ENCODE measurements at places on chromosomes 1 and 21. TPM values are rescaled to one million over a fixed set of nuclear protein-coding genes. Genes with fewer than 3 reads are reported as not detected.

- no peak for DNase-seq
Observed at GRCh38 chr1:193729429-193729828, 543.0 kb upstream of the B3GALT2 start.

Gene RHOU
- total RNA-seq: 4.2 TPM

Gene C2CD4D
- total RNA-seq: not detected

DNA sequence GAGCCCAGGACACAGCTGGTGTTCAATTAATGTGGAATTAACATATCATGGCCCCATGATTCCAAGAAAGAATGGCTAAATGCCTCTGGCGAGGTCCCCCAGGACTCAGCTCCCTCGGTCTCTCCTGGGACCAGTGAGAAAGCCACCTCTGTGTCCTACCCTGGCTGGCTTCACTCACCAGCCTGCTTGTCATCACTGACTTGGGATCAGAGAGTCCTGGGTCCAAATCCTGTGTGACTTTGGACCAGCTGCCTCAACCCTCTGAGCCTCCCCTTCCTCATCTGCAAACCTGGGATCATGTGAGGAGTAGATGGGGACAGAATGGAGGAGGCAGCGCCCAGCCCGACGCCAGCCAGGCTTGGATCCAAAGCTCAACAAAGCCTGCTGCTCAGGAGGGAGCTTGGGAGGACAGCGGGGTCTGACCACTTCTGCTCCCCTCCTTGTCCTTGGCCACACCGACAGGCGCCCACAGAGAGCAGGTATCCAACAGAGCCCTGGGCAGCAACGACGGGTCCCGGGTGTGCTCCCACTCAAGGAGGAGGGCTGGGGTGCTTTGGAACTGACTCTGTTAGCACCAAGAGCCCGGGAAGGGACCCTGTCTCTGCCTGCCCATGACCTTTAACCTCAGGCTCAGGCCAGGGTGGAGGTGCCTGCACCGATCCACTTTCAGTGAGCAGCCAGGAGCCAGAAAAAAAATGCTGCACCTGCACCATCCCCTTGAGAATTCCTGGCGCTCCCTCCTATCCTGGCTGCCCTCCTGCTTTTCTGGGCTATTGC is 3.2 kb downstream of the SH2D5 start:
- DNase-seq: no peak

DNA sequence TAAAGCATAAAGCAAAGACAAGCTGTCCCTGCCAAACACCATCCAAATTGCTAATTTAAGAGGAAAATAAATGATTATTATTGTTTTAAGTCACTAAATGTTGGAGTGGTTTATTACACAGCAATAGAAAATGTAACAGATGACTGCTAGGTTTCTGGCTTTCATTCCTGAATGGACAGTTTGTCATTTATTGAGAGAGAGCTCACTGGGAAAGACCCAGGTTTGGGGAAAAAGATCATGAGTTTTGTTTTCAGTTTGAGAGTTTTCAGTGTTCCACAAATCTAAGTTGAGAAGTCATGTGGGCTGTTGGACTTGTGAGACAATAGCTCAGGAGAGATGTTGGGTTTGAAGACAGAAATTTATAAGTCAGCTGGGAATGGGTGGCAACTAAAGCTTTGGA is 5.4 kb downstream of the GPA33 start:
- DNase-seq: no peak

DNA sequence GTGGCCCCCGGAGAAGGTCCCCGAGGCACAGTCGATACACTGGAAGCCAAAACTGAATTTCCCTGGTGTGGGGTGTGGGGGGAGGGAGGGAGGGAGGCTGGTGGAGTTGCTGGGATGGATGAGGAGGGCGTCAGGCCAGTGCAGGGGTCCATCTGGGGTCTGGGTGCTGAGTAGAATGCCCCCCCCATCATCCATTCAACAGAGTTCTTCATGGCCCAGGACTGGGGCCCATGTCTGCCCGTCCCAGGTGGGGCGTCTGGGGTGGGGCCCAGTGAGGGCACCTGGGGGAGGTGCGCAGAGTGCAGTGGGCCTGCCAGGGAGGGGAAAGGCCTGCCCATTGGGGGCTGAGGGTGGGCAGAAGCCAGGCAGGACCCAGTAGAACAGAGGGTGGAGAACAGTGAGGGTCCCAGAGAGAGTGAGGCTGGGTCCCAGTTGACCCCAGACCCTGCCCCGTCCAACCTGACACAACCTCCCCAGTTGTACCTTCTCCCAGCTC is 1.9 kb downstream of the TNFRSF18 start:
- DNase-seq: no peak

- DNase-seq: no peak
Observed at GRCh38 chr21:45570826-45571601, 28.8 kb upstream of the SLC19A1 start.

DNA sequence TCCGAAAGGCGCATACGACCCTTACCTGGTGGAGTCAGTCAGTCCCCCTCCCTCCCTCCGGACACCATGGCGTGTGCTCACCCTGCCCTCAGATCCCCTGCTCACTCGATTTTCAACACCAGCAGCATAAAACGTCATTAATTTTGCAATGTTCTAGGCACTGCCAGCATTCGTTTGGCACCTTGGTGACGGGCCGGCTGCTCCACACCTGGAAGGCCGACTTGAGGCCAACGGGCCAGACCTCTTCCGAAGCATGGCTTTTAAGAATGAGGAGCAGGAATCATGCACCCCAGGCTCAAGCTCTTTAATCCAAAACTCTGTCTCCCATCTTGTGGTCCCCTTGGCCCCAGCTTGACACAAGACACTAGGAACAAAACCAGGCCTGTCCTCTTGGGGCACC is 33.1 kb downstream of the NPHP4 start:
- DNase-seq: no peak

Gene HPDL
- 1.4 TPM for total RNA-seq

Gene SLC6A17
- total RNA-seq: 0.16 TPM

DNA sequence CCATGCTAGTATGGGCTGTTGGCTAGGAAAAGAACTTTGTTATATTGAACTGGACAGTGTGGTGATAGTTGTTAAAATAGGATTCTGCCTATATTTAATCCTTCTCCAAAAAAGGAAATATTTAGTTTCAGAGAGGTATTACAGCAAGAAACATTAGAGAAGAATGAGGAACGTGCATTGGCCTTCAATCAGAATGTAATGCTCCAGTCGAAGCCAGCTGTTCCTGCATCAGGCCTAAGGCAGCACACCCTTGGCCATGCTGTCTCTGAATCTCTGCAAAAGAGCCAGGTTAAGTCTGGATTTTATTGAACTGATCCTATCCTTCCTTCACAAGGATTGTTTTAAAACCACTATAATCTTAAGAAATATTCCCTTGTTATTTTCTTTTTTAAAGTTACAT is 35.3 kb upstream of the RALGPS2 start:
- DNase-seq: peak; percentile 27

Gene RGS8
- total RNA-seq: not detected

DNA sequence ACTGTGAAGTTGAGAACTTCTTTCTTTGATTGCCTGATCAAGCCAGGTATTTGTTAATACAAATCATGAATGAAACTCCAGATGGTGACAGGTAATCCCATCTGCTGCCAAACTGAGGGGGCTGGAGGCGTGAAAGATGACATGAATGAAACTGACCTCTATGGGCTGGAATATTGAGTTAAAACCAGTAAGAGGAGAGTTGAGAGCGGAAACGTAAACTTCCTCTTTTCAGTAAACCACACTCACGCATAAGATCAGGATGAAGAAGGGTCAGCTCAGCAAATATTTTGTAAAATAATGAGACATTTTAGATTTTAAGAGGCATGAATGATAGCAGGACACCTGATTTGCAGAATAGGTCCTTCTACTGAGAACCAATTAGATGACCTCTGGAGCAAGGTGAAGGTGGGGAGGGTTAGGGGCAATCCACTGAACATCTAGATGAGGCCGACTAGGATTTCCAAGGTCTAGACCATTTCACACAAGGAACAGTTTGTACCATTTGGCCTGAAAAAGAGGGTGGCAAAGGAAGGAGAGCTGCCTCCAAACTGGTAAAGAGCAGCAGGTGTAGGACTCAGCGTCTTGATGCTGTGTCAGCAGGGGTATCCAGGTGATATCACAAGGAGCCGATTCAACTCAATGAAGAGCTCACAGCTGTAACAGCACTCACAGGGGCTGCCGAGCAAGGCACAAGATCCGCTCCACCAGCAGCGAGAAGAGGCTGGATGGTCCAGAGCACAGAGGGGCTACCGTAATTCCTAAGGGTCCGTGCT is 132.6 kb downstream of the NTPCR start:
- no peak for DNase-seq

Gene C1orf141
- 0.65 TPM for total RNA-seq

Gene CR1L
- total RNA-seq: not detected

- DNase-seq: no peak
Observed at GRCh38 chr1:246639732-246640131, 73.5 kb downstream of the CNST start.

- no peak for DNase-seq
Observed at GRCh38 chr1:51652599-51652998, 35.7 kb downstream of the OSBPL9 start.

DNA sequence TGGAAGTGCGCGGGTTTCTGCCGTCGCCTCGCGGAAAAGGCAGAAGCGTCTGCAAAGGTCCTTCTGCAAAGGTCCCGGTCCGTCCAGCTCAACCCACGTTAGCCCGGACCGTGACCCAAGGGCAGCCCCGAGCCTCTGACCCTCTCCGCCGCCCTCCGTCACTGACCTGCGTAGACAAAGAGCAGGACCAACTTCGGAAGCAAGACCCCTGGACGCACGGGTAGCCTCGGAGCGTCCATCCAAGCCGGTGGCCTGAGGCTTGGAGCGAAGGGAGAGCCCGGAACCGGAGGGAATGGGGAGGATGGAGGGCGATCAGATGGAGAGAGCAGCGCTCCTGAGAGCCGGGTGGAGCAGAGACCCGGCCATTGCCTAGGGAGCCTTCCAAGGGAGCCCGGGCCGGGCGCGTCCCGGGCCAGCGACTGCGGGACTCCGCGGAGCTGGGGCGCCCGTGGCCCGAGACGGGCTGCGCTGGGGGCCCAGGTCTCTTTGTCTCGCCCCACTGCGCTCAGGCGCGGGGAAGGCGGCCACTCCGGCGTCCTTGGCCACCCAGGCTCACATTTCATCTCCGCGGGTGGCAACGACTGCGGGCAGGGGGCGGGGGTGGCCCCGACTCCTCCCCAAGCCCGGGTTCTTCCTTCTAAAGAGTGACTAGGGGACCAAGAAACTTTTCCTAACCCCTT is at the start of gene CYYR1:
Gene CYYR1, minus strand, starts transcription at position 585 of the 680 bp plus-strand sequence. Its CDS starts 346 bp downstream, at position 239.
- DNase-seq: no peak

DNA sequence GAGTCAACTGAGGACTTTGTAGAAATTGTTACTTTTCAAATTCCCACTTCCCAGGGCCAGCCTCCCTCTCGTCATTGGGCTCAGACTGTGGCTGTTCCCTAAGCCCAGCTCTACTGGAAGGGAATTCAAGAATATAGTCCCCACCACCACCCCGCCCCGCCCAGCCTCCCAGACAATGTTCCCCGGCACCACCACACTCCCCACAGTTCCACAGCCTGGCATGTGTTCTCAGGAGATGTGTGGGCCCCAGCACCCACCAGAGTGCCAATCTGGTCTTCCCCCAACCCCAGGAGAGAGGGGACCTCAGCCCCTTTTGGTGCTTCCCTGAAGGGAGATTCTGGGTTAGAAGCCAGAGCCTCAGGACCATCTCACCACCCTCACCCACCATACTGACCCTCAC is 120.1 kb downstream of the SYT2 start:
- DNase-seq: no peak

DNA sequence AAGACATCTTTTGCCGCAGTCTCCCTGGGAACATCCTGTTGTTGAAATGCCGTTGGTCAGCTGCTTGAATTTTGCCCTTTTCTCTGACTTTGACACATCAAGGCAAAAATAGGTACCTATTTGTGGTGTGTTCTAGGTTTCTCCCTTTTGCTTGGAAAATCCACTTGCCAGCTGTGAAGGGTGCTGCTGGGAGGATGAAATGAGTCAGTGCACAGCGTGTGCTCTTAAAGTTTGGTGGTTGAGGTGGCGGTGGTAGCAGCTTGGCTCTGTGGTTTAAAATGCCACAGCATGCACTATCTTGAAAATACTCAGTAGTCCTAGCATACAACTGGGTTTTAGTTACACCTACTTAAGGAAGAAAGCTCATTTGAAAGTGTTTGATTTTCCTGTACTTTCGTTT is 183.8 kb downstream of the DHRS3 start:
- DNase-seq: peak; percentile 70

Gene RRP15
- total RNA-seq: 20.4 TPM

DNA sequence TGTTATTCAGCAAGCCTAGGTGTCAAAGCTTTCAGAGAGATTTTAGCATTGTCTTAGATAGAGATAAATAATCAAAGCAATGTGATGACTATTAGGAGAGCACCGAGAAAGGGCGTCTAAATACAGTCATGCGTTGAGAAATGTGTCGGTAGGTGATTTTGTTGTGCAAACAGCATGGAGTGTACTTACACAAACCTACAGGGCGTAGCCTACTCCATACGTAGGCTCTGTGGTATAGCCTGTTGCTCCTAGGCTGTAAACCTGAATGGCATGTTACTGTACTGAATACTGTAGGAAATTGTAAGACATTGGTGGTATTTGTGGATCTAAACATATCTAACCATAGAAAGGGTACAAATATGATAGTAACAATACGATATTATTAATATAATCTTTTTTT is 31.8 kb downstream of the KIF1B start:
- DNase-seq: no peak

DNA sequence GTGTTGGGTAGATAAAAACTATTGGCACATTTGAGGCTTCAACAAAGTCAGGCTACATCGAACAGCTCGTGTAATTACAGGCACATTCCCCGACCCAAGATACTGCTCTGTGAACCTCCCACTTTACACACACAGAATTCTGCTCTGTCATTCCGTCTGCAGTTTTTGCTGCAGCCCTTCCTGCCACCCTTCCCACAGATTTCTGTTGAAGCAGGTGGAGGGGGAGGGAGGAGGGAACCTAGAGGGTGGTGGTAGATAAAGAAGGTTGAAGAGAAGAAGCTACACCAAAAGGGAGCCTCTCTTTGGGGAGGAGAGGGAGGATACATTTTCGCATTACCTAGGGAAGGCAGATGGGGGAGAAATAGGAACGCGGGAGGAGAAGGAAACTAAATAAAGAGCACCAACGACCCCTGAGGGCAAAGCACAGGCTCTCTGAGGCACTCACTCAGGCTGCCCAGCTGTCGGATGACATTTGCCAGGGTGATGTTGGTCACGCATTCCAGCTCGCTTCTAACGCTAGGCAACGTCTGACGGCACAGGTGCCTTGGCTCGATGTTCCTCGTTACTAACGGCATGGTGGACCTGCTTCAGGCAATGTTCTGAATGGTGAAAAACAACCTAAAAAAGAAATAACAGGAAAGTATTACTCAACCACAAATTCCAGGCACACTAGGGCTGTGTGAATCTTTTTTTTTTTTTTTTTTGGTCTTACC is 36.0 kb downstream of the GPR3 start:
- peak; percentile 40 for DNase-seq

Gene SEC16B
- total RNA-seq: 4.8 TPM

Gene PIK3R3
- total RNA-seq: 5.0 TPM

Gene PTPN7
- not detected for total RNA-seq

- DNase-seq: peak; percentile 47
Observed at GRCh38 chr1:96710708-96711477, 10.7 kb upstream of the PTBP2 start.

Data from fibroblast of the aortic adventitia (primary cell).